Activated naive CD4-positive, alpha-beta T cell treated with anti-CD3 and anti-CD28 coated beads, Interleukin-2, amount 10 ng/mL, durations not matched to agents 7 days and 5 days (primary cell): ENCODE measurements at places on chromosomes 7 and 10.

DNA sequence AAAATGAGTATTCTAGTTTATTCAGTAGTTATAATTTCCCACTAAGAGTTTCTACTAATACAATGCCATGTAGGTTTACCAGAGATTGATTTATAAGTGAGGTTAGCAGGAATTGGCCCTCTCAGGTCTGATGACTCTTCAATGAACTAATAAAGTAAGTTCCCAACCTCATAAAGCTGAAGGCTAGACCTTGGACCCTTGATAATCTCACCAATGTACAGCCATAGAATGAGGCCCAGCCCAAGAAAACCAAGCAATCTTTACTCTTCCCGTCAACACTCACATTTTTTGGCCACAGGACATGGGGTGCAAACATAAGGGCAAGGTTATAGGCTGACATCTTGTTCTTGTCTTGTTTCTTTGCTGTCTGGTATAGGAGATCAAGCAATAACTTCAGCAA, 33.3 kb downstream of the ARHGAP19 start:
- peaks cover 49% of the 10 kb centered on the region for H3K36me3 ChIP-seq
- no peak overlapping the region for H3K4me3 ChIP-seq
- H3K27ac ChIP-seq = no peak overlapping the region
- DNase-seq = no peak
- peaks cover 9% of the 10 kb centered on the region for H3K4me1 ChIP-seq

DNA sequence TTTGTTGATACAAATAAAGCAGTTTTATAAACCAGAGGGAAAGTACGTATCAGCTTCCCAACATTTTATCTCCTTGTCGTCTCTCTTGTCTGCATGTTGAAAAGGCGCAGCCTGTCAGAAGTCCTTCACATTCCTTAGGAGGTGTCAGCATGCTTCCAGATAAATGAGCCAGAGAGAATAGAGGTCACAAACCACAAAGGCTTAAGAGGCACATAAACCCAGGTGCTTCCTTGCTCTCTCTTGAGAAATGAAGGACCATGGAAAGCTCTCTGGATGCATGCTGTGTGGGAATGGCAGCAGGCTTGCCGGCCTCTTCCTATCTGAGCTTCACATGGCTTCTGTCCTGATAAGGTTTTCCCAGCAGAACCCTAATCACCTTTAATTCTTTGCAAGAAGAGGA, 448.5 kb downstream of the XPNPEP1 start:
- H3K27me3 ChIP-seq = no peaks in the 10 kb centered on the region
- no peak overlapping the region for H3K4me3 ChIP-seq
- H3K4me1 ChIP-seq = no peaks in the 10 kb centered on the region
- no peaks in the 10 kb centered on the region for H3K36me3 ChIP-seq
- no peak for DNase-seq

- no peaks in the 10 kb centered on the region for H3K27me3 ChIP-seq
- no peak overlapping the region for H3K27ac ChIP-seq
- no peaks in the 10 kb centered on the region for H3K36me3 ChIP-seq
- H3K4me3 ChIP-seq = no peak overlapping the region
- DNase-seq = no peak
These were observed 36.2 kb upstream of the HECW1 start for GRCh38 chr7:43076189-43076605.

DNA sequence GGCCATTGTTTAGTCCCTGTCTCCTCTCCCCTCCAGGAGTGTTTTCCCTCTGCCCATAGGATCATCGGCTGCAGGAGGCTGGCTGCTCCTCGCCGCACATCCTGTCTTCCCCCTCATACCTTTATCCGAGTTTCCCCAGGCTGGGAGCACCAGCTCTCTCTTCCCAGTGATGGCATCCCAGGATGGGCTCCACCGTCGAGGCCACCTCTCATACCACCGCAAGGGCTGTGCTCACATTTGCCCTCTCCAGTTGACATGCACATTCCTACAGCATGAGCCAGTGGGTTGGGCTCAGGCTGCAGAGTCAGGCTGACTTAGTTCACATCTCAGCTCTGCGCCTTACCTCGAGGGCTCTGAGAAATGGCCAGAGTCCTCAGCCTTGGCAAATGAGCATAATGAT, 12.1 kb downstream of the HKDC1 start:
- no peak overlapping the region for H3K4me3 ChIP-seq
- H3K27ac ChIP-seq = peak overlapping the region; percentile 89
- DNase-seq = no peak
- peaks cover 14% of the 10 kb centered on the region for H3K27me3 ChIP-seq

DNA sequence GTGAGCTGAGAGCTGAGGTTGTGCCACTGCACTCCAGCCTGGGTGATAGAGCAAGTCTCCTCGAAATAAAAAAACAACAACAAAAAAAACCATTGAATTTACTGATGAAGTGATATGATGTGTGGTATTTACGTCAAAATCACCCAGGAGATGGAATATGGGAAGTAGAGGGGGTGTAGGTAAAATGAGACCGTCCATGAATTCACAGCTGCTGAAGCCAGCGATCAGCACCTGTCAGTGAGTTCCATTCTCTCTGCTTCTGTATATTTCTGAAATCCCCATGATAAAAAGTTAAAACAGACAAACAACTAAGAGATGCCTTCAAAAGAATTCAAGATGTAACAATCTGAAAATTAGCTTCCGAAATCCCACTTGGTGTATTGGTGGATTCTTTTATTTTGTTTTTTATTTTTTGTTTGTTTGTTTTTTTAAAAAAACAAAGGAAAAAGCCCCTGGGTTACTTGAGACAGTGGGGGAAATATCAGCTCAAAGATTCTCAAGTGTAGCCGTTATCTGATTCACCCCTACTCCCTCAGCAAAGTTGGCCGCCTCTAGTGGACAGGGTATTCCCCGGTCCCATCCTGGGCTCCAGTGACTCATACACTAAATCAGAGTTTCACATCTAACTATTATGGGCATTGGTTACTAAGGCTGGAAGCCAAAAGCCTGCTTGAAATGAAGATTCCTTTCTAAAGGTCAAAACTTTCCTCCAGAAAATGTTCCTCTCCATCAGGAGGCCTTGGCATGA, 76.4 kb downstream of the MAP3K8 start:
- H3K27me3 ChIP-seq = peaks cover 17% of the 10 kb centered on the region
- no peak overlapping the region for H3K4me3 ChIP-seq
- DNase-seq = no peak
- H3K36me3 ChIP-seq = no peaks in the 10 kb centered on the region

DNA sequence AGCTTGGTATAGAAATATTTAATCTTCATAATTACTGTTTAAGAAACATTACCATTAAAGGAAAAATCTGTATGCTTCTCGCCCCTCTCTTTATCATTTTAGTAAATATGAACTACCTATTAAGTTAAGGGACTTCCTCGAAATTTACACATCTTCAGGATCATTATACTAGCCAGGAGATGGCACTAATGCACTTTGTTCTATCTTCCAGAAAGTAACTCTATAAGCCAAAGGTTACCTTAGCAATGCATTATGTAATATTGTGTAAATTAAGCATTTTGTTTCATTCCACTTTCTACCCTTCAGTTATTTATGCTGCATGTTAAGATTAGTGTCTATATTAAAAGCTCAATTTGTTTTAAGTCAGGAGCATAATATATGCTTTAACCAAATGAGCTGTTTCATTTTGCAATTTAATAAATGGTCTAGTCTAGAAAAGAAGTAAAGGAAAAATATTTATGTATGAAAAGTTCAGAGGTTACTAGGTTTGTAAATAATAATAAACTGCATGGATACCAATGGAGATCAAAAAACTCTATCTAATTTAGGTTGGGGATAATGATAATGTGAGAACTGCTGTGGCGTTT, 128.5 kb downstream of the ANKRD7 start:
- H3K4me3 ChIP-seq = no peak overlapping the region
- no peak overlapping the region for H3K27ac ChIP-seq
- no peak for DNase-seq
- no peaks in the 10 kb centered on the region for H3K36me3 ChIP-seq

DNA sequence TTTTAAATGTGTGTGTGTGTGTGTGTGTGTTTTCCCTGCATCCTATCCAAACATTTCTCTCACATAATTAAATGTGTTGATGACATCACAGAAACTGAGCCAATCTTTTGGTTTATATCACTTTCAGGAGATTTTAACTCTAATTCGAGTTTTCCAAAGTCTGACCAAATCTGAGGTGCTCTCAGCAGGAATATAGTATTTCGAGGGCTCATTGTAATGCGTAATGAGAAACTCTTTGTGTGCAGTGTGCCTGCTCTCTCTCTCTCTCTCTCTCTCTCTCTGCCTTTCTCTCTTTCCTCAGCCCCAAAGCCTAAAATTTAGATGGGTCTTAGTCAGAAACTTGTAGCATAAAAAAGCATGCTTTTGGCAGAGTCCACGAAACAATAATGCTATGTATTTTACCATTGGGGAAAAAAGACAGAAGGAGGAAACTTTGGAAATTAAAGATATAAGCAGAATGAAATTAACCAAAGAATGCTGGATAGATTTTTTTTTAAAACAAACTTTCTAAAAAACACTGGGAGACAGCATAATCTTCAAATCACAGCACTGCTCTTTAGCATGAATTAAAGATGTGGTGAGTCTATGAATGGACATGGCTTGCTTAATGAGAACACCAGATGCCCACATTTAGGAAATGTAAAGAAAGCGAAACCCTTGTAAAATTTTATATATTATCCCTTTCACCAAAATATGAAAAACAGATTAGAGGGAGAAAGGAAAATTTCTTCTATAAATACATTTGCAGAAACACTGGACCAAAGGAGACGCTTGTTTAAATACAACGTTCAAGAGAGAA, 206.8 kb upstream of the HABP2 start:
- no peak overlapping the region for H3K27ac ChIP-seq
- peaks cover 8% of the 10 kb centered on the region for H3K27me3 ChIP-seq
- no peaks in the 10 kb centered on the region for H3K36me3 ChIP-seq
- DNase-seq = no peak
- no peaks in the 10 kb centered on the region for H3K4me1 ChIP-seq

GRCh38 chr7:300048-300447, 10.1 kb downstream of the FOXL3 start:
- no peaks in the 10 kb centered on the region for H3K36me3 ChIP-seq
- H3K27me3 ChIP-seq = no peaks in the 10 kb centered on the region
- DNase-seq = no peak
- no peak overlapping the region for H3K4me3 ChIP-seq
- H3K4me1 ChIP-seq = no peaks in the 10 kb centered on the region
- H3K27ac ChIP-seq = no peak overlapping the region

GRCh38 chr10:131095313-131095580, 216.3 kb downstream of the TCERG1L start:
- H3K4me3 ChIP-seq = no peak overlapping the region
- H3K4me1 ChIP-seq = no peaks in the 10 kb centered on the region
- no peak overlapping the region for H3K27ac ChIP-seq
- H3K27me3 ChIP-seq = no peaks in the 10 kb centered on the region

GRCh38 chr7:2939193-2939885, 95.2 kb upstream of the GNA12 start:
- peak; percentile 8 for DNase-seq
- no peak overlapping the region for H3K27ac ChIP-seq
- H3K27me3 ChIP-seq = no peaks in the 10 kb centered on the region
- peaks cover 70% of the 10 kb centered on the region for H3K36me3 ChIP-seq
- H3K4me3 ChIP-seq = no peak overlapping the region

DNA sequence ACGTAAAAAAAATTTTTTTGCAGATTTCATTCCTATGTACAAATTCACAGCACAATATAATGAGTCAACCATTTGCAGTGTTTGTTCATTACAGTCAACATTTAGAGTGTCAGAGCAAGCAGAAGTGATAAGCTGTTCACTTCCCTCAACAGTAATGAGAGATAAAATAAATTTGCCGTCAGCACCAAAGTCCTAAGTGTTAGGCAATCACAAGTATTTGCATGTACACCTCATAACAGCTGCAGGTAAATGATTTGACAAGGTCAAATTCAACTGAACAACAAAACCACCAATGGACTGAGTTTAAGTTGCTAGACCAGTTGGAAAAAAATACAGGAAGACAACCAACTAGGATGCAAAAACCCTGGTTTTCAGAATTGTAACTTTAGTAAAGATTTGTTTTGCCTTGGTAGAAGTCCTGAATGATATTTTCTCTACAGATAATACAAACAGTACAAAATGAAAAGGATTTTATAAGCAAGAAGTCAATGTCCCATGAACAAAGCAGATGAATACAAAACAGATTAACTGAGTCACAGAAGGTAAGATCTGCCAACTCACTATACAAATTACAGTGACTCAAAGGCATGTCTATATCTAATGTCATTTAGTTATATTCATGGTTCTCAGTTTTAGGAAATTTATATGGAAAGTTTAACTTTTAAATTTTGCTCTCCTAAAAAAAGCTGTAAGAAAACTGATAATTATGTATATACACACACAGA, 10.4 kb downstream of the RAPGEF5 start:
- no peaks in the 10 kb centered on the region for H3K4me1 ChIP-seq
- no peak for DNase-seq
- peaks cover 10% of the 10 kb centered on the region for H3K27me3 ChIP-seq
- H3K27ac ChIP-seq = no peak overlapping the region
- no peak overlapping the region for H3K4me3 ChIP-seq

DNA sequence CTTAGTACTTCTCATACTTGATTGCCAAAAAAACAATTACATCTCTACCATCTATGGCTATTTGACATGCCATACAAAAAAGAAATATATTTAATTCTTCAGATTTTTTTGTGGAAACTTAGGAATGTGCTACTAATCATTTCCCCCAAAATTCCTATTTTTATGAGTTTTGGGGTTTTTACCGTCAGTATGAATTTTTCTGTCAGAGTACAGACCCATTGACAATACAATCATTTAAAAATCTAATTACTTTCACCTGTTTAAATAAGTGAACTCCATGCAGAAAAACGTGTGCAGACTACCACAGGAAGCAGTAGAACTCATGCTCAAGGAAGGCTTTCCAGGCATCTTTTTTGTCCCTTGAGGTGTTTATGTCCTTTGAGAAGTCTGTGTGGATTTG, 48.8 kb upstream of the FOXP2 start:
- DNase-seq = no peak
- no peaks in the 10 kb centered on the region for H3K27me3 ChIP-seq
- H3K4me3 ChIP-seq = no peak overlapping the region
- H3K4me1 ChIP-seq = no peaks in the 10 kb centered on the region
- no peaks in the 10 kb centered on the region for H3K36me3 ChIP-seq
- H3K27ac ChIP-seq = no peak overlapping the region

DNA sequence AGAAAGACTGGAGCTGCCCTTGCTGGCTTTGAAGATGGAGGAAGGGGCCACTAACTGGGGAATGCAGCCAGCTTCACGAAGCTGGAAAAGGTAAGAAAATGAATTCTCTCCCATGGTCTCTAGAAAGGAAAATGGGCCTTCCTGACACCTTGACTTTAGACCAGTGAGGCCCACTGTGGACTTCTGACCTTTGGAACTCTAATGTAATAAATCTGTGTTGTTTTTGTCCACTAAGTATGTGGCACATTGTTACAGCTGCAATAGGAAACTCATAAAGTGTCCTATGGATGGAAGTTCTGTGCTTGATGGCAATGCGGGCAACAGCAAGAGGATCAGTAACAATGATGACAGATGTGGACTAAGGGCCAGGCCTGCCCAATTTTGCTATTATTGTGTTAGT, 20.9 kb downstream of the DNAJB9 start:
- no peak overlapping the region for H3K27ac ChIP-seq
- peaks cover 22% of the 10 kb centered on the region for H3K27me3 ChIP-seq
- H3K36me3 ChIP-seq = no peaks in the 10 kb centered on the region
- H3K4me1 ChIP-seq = no peaks in the 10 kb centered on the region
